T47D (cell line): ENCODE measurements at places on chromosomes 7 and 10.

GRCh38 chr7:55939514-55940123, 12.1 kb upstream of the MRPS17 start:
- DNase-seq: no peak

- DNase-seq: no peak
These were observed 15.6 kb downstream of the MBL2 start for GRCh38 chr10:52756966-52757365.

GRCh38 chr10:104325436-104326435, 12.5 kb downstream of the ITPRIP start:
- no peak for DNase-seq

DNA sequence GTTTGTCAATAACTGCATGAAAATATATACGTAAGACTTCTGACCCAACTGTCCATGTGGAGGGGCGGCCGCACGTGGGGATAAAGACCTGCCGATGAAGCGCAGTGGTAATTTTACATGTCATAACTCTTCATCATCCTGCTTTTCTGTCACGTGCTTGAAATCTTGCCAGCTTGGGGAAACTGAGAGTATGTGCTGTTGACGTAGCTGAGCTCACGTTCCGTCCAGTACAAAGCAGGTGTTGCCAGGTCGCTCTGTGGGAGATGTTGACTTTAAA, 105.1 kb downstream of the INPP5A start:
- DNase-seq: no peak

GRCh38 chr10:96334616-96335526, 23.9 kb downstream of the OPALIN start:
- peak; percentile 67 for DNase-seq

DNA sequence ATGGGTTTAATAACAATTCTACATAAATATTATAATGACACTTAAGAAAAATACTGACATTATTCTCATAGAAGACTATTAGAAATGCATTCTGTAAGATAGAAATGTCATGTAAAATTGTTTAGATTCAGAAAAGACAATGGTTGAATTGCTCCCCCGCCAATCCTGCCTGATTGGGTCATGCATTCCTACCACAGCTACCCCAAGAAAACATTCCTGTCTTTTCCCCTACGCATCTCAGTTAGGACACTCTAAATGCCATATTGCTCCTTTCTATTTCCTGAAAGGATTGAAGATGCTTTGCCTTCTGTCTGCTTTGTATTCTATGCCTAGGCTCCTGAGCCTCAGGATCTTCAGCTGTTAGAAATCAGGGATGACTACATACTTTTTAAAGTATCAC, 109.4 kb downstream of the DGKB start:
- DNase-seq: no peak

GRCh38 chr7:81408728-81409127, 361.1 kb downstream of the HGF start:
- DNase-seq: no peak

GRCh38 chr10:11019724-11020547, 2.3 kb downstream of the CELF2 start:
- DNase-seq: no peak

- no peak for DNase-seq
These were observed 155.4 kb upstream of the CACNA2D1 start for GRCh38 chr7:82598958-82599357.

DNA sequence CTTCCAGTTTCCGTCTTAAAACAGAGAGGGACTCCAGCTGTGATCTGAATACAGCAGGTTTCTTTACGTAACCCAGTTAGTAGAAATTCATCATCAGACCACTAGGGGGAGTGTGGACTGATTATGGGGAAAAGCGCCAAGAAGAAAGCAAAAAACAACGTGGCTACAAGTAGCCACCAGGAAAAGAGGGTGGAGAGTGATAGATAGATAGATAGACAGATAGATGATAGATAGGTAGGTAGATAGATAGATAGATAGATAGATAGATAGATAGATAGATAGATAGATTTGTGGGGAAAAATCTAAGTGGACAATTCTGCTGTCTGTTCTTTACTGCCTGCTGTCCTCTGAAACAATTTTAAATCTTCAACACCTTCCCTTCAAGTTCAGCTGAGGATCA, 12.7 kb upstream of the AKR1B10 start:
- DNase-seq: peak; percentile 72

GRCh38 chr10:115963848-115964247, 309.2 kb downstream of the GFRA1 start:
- DNase-seq: no peak

- no peak for DNase-seq
These were observed 3.6 kb upstream of the JAKMIP3 start for GRCh38 chr10:132062116-132062515.

DNA sequence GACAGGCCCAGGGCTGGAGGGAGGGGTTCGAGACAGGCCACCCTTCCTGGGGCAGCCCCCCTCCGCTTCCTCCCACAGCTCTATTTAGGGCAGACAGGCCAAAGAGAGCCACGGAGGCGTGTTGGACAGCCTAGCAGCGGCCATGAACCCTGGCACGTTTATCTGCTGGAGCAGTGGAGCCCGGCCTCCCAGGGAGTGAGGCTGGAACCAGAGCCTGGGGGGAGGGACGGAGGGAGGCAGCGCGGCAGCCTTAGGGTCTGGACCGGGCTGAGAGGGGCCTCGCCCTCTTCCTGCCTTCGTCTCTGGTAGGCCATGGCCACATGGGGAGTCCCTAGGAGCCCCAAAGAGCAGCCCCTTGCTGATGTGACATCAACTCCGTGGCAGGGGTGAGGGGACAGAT, 17.1 kb downstream of the UNCX start:
- no peak for DNase-seq
